ENCODE measurements at places on chromosomes 5 and 9.

DNA sequence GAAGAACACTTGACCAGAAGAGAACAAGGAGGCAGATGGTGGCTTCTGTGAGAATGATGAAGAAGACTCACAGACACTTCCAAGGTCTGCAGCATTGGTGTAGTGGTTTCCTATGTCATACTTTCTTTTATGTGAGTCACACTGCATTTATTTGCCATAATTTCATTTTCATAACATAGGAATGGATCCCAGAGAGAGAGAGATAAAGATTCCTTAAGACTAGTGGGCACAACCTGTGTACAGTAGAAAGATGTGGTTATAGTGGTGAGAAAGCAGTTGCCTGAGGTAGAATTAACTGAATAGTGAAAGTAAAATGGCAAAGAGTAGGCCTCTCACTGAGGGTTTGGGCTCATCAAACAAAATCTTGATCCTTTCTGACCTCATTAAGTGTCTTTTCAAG is 7.6 kb upstream of the CCDC152 start:
- DNase-seq = no peak

DNA sequence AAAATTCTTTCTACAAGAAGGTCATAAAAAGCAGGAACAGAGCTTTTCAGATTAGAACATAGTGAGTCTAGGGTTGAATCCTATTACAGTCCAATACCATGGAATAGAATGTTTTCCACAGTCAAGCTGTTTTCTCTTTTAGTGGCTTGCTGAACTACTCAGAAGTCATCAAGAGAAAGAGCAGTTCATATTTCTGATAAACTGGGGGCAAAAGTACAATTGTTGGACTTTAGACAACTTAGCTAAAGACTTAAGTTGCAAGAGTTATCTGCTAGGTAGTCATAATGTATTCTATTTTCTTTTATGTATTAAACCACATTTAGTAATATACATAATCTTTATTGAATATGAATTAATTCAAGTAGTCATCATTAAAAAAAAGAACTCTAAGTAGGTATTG is 233.1 kb upstream of the GRIA1 start:
- no peak for DNase-seq

GRCh38 chr5:41772785-41773442 is 97.3 kb downstream of the OXCT1 start:
- DNase-seq = no peak

DNA sequence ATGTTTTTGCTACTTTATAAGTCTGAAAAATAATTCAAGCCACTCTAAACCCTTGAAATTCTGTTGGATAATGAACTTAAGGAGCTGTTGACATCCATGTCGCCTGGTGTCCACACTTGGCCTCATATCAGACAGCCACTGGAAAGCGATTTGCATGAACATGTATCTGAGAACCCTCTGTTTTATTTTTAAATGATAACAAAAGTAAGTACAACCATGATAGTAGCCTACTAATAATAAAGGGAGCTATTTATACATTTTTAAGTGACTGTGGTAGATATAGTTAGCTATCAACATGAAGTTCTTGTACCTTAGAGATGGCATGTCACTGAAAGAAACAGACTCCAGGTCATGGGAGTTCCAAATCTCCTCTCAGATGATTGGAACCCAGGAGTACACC is 53.3 kb downstream of the PLCXD3 start:
- no peak for DNase-seq

- DNase-seq = no peak
These were observed 4.2 kb downstream of the ZBTB43 start for GRCh38 chr9:126809068-126809467.

GRCh38 chr5:172820046-172820767 is 13.8 kb upstream of the ERGIC1 start:
- no peak for DNase-seq

DNA sequence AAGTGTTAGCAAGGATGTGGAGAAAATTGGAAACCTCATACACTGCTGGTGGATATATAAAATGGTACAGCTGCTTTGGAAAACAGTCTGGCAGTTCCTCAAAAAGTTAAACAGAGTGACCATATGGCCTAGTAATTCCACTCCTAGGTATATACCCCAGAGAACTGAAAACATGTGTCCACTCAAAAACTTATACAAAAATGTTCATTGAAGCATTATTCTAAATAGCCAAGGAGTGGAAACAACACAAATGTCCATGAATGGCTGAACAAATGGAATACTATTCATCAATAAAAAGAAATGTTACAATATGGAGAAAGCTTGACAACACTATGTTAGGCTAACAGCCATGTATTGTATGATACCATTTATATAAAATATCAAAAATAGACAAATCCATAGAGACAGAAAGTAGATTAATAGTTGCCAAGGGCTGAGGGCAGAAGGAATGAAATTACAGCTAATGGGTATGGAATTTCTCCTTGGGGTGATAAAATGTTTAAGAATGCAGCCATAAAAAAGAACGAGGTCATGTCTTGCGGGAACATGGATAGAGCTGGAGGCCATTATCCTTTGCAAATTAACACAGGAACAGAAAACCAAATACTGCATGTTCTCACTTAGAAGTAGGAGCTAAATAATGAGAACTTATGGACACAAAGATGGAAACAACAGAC is 33.6 kb upstream of the FBP1 start:
- DNase-seq = no peak

DNA sequence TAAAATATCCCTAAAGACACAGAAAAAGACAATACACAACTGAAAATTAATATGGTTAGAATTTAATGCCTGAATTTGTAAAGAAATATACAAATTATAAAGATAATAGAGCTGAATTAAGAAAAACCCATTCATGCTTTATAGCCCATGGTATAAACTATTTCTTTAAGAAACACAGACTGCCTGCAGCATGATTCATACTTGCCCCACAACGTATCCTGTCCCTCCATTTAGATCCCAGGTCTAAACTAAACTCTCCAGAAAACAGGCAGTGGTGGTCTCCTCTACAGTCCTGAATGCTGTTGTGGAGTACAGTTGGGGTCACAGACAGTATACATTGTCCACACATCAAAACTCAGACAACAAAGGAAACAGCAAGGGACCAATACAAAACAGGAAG is 24.8 kb downstream of the IL6ST start:
- DNase-seq = no peak

DNA sequence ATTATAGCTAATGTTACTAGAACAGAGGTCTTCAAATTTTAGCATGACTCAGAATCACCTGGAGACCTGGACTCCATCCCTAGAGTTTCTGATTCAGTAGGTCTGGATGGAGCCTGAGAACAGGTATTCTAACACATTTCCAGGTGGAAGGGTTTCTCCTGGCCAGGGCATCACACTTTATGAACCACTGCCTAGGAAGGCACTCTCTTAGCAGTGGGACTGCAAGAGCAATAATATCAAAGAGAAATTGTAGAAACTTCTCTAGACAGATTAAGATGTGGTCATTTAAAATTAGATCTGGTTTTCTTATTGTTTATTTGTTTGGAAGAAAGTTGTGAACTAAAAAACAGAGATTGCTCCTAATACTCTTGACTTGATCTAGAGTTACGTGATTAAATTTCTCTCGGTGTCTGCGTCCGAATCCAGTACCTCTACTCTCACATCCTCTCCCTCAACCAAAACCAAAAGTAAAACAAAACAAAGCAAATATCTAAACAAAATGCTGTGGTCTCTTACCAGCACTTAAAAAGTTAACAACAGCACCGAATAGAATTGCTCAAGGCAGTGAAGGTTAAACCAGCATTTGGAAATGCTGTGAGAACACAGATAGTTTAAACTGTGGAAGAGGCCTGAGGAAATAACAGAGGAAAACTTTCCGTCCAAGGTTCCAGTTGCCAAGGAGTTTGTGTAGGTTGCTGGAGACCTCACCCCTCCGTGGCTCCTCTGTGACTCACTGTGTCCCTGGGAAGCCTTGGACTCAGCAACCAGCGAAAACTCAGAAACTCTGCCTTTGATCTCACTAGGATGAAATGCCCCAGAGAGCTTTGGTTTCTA is 193.4 kb downstream of the ARRDC3 start:
- DNase-seq = no peak

- DNase-seq = no peak
These were observed 46.7 kb downstream of the TRIP13 start for GRCh38 chr5:939368-939767.

DNA sequence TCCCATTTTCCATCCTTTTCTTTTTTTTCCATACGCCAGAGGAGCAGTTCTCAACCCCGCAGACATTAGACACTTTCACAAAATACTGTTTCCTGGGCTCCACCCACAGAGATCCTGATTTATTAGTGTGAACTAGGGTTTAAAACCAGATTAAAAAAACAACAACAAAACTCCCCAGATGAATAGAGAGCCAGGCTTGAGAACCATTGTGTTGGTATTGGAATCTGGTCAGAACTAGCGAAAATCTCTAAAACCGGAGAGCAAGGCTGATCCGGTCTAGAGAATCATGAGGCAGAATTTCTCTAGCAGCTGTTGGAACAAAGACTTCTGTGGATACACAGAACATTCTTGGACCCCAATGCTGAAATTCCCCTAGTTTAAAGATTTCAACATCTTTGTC is 173.0 kb downstream of the PCSK1 start:
- DNase-seq = no peak

DNA sequence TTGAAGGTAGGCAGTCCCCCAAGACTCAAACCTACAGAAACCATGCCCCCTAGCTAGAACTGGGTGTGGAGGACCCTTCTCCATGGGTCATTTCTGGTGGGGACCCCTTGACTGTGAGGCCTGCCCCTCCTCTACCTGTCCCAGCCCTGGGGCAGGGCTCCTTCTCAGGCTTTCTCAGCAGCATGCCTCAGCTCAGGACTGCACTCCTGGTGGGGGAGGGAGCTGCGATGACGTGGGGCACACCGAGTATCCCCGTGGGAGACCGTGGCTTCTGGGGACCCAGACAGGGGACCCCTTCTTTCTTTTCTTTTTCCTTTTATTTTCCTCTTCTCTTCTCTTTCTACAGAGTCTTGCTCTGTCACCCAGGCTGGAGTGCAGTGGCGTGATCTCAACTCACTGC is 27.0 kb upstream of the PITX1 start:
- no peak for DNase-seq

GRCh38 chr5:141637767-141638419 is 1.1 kb downstream of the RELL2 start:
- no peak for DNase-seq

- DNase-seq = no peak
These were observed 375.0 kb upstream of the CCNH start for GRCh38 chr5:87787625-87788256.

DNA sequence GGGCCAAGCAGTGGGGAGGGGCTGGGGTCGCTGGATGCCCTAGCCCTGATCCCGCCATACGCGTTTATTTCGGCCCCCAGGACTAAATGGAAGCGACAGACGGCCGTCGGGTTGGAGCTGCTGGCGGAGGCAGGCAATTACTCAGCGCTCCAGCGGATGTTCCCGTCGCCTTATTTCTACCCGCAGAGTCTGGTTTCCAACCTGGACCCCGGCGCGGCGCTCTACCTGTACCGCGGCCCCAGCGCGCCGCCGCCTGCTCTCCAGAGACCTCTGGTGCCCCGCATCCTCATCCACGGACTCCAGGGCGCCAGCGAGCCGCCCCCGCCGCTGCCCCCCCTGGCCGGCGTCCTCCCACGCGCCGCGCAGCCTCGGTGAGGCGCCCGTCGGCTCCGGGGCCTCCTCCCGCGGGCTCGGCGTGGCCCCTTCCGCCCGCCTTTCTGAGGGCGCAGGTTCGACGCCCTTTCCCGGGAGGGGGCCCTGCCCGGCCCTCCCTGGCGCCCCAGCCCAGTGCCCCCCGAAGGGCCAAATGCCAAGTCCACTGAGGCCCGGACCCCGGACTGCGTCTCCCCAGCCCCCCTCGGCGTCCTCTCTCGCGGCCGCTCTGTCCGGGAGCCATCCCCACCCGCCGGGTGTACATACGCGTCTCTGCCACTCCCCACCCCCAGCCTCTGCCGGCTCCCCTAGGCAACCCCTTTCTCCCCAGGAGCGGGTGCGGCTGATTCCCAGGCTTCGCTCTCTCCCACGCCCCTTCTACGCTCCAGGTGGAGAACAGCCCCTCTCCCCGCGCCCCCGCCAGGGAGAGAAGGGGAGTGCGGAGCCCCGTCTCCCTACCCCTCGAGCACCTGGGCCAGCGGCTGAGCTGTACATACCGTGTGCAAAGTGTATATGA is 7.0 kb downstream of the BARHL1 start:
- no peak for DNase-seq

GRCh38 chr5:179608131-179608581 is 15.3 kb downstream of the HNRNPH1 start:
- DNase-seq = no peak

- no peak for DNase-seq
These were observed 200.0 kb downstream of the DTWD2 start for GRCh38 chr5:118788351-118788750.

GRCh38 chr5:51389577-51390463 is 6.6 kb downstream of the ISL1 start:
- DNase-seq = no peak

- DNase-seq = no peak
These were observed 359.5 kb downstream of the ADGRV1 start for GRCh38 chr5:90917928-90918668.

- no peak for DNase-seq
These were observed 31.8 kb downstream of the RUSC2 start for GRCh38 chr9:35521708-35522107.

GRCh38 chr9:76529653-76530052 is 70.7 kb downstream of the GCNT1 start:
- no peak for DNase-seq

GRCh38 chr9:116409129-116409528 is 255.5 kb downstream of the PAPPA start:
- no peak for DNase-seq

- DNase-seq = no peak
These were observed 568.2 kb upstream of the CDH18 start for GRCh38 chr5:20556115-20556763.

GRCh38 chr5:68534131-68534940 is 318.8 kb downstream of the PIK3R1 start:
- peak; percentile 82 for DNase-seq

DNA sequence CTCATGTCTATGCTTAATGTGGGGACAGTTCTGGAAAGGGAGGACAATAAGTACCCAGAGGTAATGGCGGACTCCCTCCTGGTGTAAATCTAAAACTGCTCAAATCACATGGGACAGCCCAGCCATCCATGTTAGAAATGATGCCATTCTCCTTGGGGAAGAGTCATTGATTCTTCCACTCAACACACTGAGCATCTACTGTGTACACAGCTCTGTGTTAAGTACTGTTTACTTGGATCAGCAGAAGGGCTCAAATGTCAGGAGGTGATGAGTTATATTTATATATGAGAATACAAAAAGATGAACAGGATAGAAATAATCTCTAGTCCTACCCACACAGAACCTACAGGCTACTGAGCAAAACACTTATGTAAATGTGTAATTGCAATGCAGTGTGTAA is 31.8 kb upstream of the NANS start:
- no peak for DNase-seq

DNA sequence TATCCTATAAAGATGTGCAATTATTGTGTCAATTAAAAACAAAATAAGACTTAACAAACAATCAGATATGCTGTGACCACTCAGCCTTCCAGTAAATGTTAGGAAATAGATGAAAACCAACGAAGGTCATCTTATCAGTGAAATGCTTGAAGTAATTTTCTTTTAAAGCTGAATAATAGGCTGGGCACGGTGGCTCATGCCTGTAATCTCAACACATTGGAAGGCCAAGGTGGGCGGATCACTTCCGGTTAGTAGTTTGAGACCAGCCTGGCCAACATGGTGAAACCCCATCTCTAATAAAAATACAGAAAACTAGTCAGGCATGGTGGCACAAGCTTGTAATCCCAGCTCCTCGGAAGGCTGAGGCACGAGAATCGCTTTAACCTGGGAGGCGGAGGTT is 31.2 kb downstream of the NLN start:
- no peak for DNase-seq

GRCh38 chr9:82912645-82913044 is 150.3 kb downstream of the RASEF start:
- DNase-seq = no peak
